Suprapubic skin (tissue), 4 donors: ENCODE measurements at places on chromosomes 2 and 18. TPM values are rescaled to one million over a fixed set of nuclear protein-coding genes. Genes with fewer than 3 reads are reported as not detected.

GRCh38 chr2:201821080-201821479, 14.7 kb downstream of the CDK15 start:
- H3K36me3 ChIP-seq = no peaks in the 10 kb centered on the region
- DNase-seq = no peak
- H3K4me3 ChIP-seq = no peak overlapping the region
- no peaks in the 10 kb centered on the region for H3K4me1 ChIP-seq

- H3K27me3 ChIP-seq = no peaks in the 10 kb centered on the region
- H3K27ac ChIP-seq = peak overlapping the region; percentile 70
- peaks cover 39% of the 10 kb centered on the region for H3K4me1 ChIP-seq
These were observed 683.8 kb downstream of the IRS1 start for GRCh38 chr2:226115832-226116200.

UPP2 gene
- total RNA-seq = not detected

DNA sequence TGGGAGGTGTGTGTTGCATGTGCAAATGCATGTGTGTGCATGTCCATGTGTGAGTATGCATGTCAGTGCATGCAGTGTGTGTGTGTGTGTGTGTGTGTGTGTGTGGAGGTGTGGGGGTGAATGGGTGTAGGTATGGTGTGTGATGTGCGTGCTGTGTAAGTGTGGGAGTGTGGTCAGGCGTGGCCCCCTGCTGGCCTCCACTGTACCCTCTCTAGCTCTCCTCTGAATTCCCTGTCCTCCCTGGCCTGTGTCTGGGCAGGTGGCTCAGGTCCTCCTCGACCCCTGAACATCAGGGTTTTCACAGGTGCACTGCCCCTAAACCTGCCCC, 230.2 kb downstream of the CELF4 start:
- H3K27ac ChIP-seq = no peak overlapping the region
- no peak for DNase-seq

DDX1 gene
- total RNA-seq = 52.8 TPM

DNA sequence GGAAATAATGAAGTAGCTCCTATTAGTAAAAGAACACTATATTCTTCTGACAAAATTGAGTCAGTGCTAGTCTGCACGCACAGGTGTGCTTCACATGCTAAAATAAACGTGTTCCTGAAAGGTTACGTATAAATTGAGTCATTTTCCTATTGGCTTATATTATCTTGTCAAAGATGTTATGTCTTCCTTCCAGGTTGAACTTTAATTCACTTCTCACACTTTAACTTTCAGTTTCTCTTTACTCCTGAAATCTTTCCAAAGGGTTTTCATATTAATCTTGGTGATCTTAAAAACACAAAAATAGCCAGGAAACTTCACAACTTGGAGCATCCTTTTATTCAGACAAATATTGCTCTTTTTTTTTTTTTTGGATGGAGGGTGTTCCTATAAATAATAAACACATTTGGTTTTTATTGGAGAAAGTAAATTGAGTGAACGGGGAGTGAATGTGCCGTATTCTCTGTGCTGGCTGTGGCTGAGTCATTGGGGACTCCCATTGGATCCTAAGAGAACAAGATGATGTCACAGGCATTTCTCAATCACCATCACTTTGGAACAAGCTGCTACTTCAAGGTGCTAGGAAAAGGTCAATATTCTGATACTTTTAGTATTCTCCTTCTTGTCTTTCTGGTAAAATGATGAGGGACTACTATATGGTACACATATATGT, 150.2 kb upstream of the SPATS2L start:
- DNase-seq = no peak
- no peaks in the 10 kb centered on the region for H3K27me3 ChIP-seq
- no peaks in the 10 kb centered on the region for H3K4me1 ChIP-seq
- H3K4me3 ChIP-seq = peak overlapping the region; percentile 30
- H3K27ac ChIP-seq = peak overlapping the region; percentile 12
